ENCODE measurements at places on chromosomes 12 and 14. TPM values are rescaled to one million over a fixed set of nuclear protein-coding genes. Genes with fewer than 3 reads are reported as not detected.

- DNase-seq = no peak
These were observed 98.9 kb downstream of the ACSS3 start for GRCh38 chr12:81176796-81177195.

DNA sequence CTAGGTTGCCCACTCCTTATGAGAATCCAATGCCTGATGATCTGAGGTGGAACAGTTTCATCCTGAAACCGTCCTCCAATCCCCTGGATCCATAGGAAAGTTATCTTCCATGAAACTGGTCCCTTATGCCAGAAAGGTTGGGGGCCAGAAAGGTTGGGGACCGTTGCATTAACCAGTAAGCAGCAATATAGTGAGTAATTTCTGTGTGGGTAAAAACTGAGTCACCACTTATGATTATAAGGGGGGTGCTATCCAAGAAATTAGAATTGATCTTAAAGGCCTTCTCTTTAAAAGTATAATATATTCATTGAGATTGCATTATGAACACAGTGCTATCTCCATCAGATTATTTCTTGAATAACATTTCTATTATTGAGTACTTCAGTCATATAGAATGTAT lies 97.2 kb downstream of the PCNX1 start:
- DNase-seq = no peak

- no peak for DNase-seq
These were observed 162.6 kb downstream of the PPFIA2 start for GRCh38 chr12:81596558-81596957.

DNA sequence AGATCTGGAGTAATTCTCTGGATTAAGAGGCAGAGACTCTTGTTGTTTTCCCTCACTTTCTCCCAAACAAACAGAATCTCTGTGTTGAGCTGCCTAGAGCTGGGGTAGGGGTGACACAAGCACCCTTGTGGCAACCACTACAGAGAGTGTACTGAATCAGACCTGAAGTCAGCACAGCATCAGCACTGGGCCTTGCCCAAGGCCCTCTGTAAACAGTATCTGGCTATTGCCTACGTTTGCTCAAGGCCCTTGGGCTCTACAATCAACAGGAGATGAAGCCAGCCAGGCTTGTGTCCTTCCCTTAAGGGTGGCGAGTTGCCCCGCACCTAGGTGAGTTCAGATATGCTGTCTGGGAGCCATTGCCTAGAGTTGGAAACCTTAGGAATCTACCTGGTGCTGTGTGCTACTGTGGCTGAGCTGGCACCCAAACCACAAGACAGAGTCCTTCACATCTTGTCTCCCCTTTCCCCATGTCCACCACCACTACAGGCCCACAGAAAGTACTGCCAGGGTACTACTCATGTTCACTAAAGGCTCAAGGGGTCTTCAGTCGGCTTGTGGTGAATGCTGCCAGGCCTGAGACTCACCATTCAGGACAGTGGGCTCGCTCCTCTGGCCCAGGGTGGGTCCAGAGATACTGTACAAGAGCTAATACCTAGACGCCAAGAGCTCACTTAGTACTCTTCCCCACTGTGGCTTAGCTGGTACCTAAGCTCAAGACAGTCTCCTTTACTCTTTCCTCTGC lies 206.8 kb downstream of the SYNE2 start:
- DNase-seq = no peak

Gene PCNX4
- 17.4 TPM for total RNA-seq

Data from left lobe of liver (tissue), 2 donors.